Tibial nerve (tissue), 4 donors: ENCODE measurements at places on chromosomes 3 and 15. TPM values are rescaled to one million over a fixed set of nuclear protein-coding genes. Genes with fewer than 3 reads are reported as not detected.
A peak's percentile ranks its signal among the peaks of the same experiment; 100 is the strongest.

DNA sequence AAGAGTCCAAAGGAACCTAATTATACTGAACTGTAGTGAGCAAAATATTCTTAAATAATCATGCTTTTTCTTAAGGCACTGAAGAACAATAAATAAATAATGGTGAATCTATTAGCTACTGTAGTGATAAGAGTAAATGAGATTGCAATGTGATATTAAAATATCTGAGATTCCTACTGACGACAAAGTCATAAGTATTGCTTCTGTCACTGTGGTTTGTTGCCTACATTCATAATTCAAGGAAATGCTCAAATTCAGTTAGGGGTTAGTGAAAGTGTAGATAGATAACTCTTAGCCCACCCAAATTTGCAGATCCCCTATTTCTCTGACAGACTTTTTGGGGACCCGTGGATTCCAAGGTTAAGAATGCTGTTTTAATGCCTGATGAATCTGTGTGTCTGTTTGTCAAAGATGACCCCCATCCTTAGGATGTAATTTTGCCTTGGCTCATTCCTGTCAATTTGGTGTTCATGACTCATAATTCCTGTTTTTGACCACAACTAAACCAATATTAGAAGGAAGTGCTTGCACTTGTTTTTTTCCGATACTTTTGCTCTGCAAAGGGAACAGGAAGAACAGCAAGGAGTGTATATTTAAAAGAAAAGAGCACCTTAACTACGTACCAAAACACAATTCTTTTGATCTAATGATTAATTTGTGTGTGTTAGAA, 86.7 kb downstream of the MAGI1 start:
- H3K4me3 ChIP-seq, result no peak overlapping the region
- H3K27me3 ChIP-seq, result no peaks in the 10 kb centered on the region
- no peaks in the 10 kb centered on the region for H3K36me3 ChIP-seq
- peaks cover 20% of the 10 kb centered on the region for H3K4me1 ChIP-seq

DNA sequence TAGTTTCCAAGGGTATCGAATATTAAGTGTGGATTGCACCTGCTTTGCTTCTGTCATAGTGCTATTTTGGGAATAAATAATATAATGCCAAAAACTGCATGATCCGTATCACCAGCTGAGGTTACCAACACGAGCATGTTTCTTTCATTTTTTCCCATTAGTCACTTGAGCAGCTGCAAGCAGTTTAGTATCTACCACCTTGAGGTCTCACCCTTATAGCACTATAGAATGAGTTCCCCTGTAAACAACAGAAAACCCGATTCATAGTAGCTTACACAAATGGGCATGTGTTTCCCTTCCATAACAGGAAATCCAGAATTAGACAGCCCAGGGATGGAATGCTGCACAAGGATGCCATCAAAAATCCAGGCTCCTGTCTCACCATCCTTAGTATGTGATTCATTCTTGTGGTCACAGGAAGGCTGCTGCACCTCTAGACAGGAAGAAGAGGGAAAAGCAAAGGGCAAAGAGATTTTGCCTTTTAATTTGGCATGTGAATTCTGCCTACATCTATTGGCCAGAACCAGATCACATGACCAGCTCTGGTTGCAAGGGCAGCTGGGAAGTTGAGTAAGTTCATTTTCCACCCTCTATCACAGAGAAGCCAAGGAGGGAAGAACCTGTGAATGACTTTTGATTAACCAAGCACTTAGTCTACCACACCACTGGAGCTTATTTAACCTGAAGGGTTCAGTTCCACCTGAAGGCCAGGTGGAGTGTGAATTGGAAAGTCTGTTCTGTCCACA, 91.3 kb upstream of the SLC25A36 start:
- no peak overlapping the region for H3K4me3 ChIP-seq
- no peaks in the 10 kb centered on the region for H3K27me3 ChIP-seq
- no peaks in the 10 kb centered on the region for H3K36me3 ChIP-seq
- H3K27ac ChIP-seq, result no peak overlapping the region

GRCh38 chr3:9916346-9916733, 558 bp upstream of the IL17RC start:
- H3K27ac ChIP-seq, result peak overlapping the region; percentile 97
- DNase-seq, result no peak
- H3K4me1 ChIP-seq, result peaks cover 27% of the 10 kb centered on the region
- no peaks in the 10 kb centered on the region for H3K27me3 ChIP-seq

GRCh38 chr3:195179776-195180489, 91.0 kb downstream of the XXYLT1 start:
- H3K4me3 ChIP-seq, result no peak overlapping the region
- H3K36me3 ChIP-seq, result no peaks in the 10 kb centered on the region
- H3K4me1 ChIP-seq, result no peaks in the 10 kb centered on the region
- no peak overlapping the region for H3K27ac ChIP-seq

GRCh38 chr3:49183873-49184272, 12.5 kb downstream of the KLHDC8B start:
- no peak overlapping the region for H3K4me3 ChIP-seq
- H3K27ac ChIP-seq, result no peak overlapping the region
- no peaks in the 10 kb centered on the region for H3K4me1 ChIP-seq
- no peaks in the 10 kb centered on the region for H3K36me3 ChIP-seq
- DNase-seq, result no peak
- no peaks in the 10 kb centered on the region for H3K27me3 ChIP-seq

DNA sequence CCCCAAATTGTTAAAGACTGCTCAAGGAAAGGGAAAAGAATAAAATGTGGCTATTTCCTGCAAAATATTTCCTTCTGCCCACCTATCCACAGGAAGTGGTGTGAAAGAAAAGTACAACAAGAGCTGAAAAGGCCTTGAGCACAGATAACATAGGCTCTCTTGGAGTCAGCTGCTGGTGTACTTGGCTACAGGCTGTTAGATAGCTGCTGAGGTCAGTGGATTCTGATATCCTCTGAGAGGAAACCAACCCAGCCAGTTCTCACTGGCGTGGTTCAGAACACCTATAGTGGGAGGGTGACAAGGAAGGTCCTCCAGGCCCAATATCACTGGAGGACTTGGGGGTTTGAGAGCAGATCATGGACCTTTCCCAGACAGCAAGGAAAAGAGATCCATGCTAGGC, 124.4 kb upstream of the GAP43 start:
- H3K27me3 ChIP-seq, result no peaks in the 10 kb centered on the region
- no peak overlapping the region for H3K27ac ChIP-seq
- H3K36me3 ChIP-seq, result no peaks in the 10 kb centered on the region
- no peaks in the 10 kb centered on the region for H3K4me1 ChIP-seq

RTP4 gene
- 0.60 TPM for total RNA-seq

- no peak overlapping the region for H3K27ac ChIP-seq
- no peak for DNase-seq
- H3K27me3 ChIP-seq, result no peaks in the 10 kb centered on the region
- H3K4me1 ChIP-seq, result no peaks in the 10 kb centered on the region
Measured at GRCh38 chr3:71206305-71207165, 377.0 kb downstream of the FOXP1 start.

DNA sequence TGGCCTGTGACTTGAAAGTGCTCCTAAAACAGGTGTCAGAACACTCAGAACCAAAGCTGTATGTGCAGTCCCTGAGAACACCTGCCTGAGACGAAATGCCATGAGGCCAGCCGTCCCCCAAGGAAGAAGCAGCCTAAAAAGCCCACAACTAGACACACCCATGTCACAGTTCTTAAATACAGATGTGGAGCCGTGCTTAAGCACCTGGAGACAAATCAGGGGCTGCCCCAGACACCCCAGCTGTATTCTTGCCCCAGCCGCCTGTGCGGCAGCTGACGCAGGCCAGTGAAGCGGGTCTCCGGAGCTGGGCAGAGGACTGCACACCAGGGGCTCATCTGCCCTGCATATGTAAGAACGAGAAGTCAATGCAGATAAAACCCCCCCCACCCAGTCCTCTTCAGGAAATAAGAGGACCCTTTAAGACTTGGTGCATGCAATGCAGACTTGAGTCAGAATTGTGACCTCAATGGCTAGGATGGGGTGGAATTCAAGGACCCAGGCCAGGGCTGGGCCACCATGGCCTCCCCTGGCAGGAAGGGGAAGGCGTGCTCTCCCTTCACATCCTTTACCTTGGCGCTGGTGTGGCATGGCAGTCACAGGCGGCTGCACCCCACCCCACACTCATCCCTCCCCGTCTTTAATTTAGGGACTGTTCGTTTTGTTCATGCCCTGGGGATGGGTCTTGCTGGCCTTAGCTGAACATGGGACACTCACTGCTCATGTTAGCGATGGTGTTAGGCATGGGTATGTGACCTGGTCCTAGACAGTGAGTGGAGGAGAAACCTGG, 27.7 kb upstream of the PLXNA1 start:
- no peak for DNase-seq
- H3K27me3 ChIP-seq, result no peaks in the 10 kb centered on the region
- no peaks in the 10 kb centered on the region for H3K4me1 ChIP-seq

- H3K36me3 ChIP-seq, result peaks cover 11% of the 10 kb centered on the region
- no peak overlapping the region for H3K27ac ChIP-seq
- no peak overlapping the region for H3K4me3 ChIP-seq
- DNase-seq, result no peak
- H3K27me3 ChIP-seq, result no peaks in the 10 kb centered on the region
Measured at GRCh38 chr3:15409239-15409638, 18.1 kb downstream of the METTL6 start.

GRCh38 chr3:154684021-154684420, 254.0 kb upstream of the GPR149 start:
- no peak overlapping the region for H3K27ac ChIP-seq
- no peak for DNase-seq
- H3K27me3 ChIP-seq, result no peaks in the 10 kb centered on the region
- no peak overlapping the region for H3K4me3 ChIP-seq

DNA sequence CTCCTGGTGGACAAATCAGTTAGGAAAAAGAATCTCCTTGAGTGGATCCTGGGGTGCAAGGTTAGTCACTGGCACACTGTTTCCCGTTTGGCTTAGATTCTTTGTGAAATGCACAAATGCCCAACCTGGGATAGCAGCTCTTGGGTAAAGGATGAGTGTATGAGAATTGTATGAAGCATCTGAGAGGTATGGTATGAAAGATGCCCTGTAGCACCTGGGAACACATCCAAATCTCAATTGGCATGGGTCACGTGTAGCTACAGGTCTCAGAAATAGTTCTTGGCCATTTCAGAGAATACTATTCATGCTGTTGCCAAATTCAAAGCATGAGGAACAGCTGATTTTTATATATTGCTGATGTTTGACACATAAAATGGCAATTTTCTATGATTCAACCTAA, 84.3 kb downstream of the KCNH8 start:
- no peak for DNase-seq
- no peaks in the 10 kb centered on the region for H3K4me1 ChIP-seq
- H3K27ac ChIP-seq, result no peak overlapping the region
- no peak overlapping the region for H3K4me3 ChIP-seq
- H3K36me3 ChIP-seq, result no peaks in the 10 kb centered on the region

GRCh38 chr15:43225201-43225949, 4.6 kb upstream of the EPB42 start:
- no peaks in the 10 kb centered on the region for H3K36me3 ChIP-seq
- no peak overlapping the region for H3K27ac ChIP-seq
- H3K4me1 ChIP-seq, result no peaks in the 10 kb centered on the region
- no peak for DNase-seq

AADACL2 gene
- total RNA-seq, result not detected

- H3K27me3 ChIP-seq, result no peaks in the 10 kb centered on the region
- H3K4me3 ChIP-seq, result no peak overlapping the region
- no peak for DNase-seq
- no peak overlapping the region for H3K27ac ChIP-seq
- no peaks in the 10 kb centered on the region for H3K4me1 ChIP-seq
Measured at GRCh38 chr3:89165636-89166263, 58.3 kb downstream of the EPHA3 start.

DNA sequence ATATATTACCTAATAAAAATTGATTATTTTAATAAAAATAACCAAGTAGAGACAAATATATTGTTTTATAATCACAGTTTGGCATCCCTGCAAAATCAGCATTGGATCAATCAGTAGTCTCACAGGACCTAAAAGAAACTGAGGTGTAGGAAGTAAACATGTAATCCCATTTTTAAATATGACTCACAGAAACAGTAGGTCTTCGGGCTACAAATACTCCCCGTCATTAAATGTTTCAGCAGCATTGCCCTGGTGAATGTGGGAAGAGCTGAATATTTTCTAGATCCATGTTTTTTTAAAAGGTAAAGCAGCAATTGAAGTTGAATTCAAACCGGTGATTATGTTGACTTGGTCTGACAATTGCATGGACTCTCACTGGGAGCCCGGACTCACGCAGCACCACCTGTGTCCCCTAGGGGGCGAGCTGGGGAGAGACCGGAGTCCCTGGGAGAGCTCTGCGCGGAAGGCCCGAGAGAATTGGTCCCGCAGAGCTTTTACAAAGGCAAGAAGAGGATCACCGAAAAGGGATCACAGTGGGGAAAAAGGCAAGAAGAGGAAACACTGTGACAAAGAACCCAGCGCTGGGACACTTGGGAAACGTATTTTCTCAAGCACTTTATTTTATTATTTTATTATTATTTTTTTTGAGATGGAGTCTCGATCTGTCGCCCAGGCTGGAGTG, 17.2 kb upstream of the USP3 start:
- H3K4me3 ChIP-seq, result no peak overlapping the region
- H3K27ac ChIP-seq, result no peak overlapping the region
- no peaks in the 10 kb centered on the region for H3K27me3 ChIP-seq
- DNase-seq, result peak; percentile 81
- H3K4me1 ChIP-seq, result peaks cover 38% of the 10 kb centered on the region

MESP2 gene
- 1.5 TPM for total RNA-seq

SCAMP2 gene
- total RNA-seq, result 72.0 TPM

GRCh38 chr3:50480471-50480870, 23.0 kb downstream of the CACNA2D2 start:
- no peaks in the 10 kb centered on the region for H3K36me3 ChIP-seq
- no peak overlapping the region for H3K27ac ChIP-seq
- no peaks in the 10 kb centered on the region for H3K27me3 ChIP-seq
- H3K4me3 ChIP-seq, result no peak overlapping the region
- DNase-seq, result no peak

DNA sequence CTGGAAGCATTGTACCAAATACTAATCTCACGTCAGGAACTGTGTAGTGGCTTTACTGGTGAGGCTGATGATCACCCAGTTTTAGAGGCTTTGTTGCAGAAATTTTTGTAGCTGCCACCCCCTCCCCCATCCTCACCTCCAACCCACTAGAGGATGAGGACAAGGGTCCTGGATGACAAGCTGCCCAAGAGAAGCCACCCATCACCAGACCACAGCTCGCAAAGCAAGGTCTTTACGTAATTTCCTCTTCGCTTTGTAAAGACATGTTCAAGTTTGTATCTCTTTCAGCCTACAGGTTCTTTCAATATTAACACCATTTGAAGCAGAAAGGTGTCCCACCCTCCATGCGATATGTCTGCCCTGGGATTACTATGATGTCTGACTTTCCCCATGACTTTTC, 74.2 kb downstream of the LDHAL6B start:
- no peak overlapping the region for H3K4me3 ChIP-seq
- peaks cover 30% of the 10 kb centered on the region for H3K4me1 ChIP-seq
- H3K36me3 ChIP-seq, result no peaks in the 10 kb centered on the region
- H3K27me3 ChIP-seq, result no peaks in the 10 kb centered on the region
- DNase-seq, result no peak

- no peaks in the 10 kb centered on the region for H3K27me3 ChIP-seq
- DNase-seq, result no peak
- peaks cover 6% of the 10 kb centered on the region for H3K4me1 ChIP-seq
- no peak overlapping the region for H3K27ac ChIP-seq
- H3K36me3 ChIP-seq, result no peaks in the 10 kb centered on the region
- no peak overlapping the region for H3K4me3 ChIP-seq
Measured at GRCh38 chr3:43734685-43735084, 43.9 kb downstream of the ABHD5 start.

MEIS2 gene
- total RNA-seq, result 15.7 TPM

CRYGS gene
- total RNA-seq, result 3.3 TPM
